ENCODE measurements at places on chromosomes 6 and 20. TPM values are rescaled to one million over a fixed set of nuclear protein-coding genes. Genes with fewer than 3 reads are reported as not detected.

The HLA-DQB2 gene
- not detected for total RNA-seq

DNA sequence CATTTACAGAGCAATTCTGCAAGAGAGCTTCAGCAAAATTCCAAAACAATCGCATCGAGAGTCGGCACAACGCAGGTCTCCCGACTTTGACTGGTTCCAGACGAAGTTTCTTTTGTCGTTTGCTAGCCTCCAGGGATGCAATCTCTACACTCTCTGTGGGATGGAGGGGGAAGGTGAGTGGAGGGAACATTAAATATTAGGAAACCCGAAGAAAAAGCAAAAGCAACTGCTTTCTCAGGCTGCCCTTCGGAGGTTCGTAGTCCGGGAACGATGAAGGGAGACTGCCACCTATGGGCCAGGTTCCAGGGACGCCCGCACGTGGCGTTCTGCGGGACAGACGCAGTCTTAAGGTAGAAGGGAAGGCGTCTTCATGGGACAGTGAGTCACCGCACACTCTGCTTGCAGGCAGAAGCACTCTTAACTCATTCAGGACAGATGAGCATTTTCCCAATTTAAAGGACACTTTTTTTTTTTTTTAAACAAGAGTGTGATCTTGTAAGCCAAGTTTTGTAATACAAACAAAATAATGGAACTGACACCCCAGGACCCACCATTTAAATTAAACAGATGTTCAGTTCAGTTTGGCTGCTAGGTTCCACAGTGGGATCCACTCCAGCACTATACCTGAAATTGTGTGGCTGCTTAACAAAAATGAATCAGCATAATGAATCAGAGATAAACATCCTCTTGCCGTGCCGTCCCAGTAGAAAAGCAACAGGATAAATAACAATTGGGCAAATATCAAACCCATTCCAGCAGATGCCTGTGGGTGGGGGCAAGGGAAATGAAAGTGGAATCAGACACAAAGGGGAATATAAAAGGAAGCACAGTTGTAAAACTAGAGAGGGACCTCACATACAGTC, 65.8 kb upstream of the ARMC2 start:
- ATAC-seq = peak; percentile 95

DNA sequence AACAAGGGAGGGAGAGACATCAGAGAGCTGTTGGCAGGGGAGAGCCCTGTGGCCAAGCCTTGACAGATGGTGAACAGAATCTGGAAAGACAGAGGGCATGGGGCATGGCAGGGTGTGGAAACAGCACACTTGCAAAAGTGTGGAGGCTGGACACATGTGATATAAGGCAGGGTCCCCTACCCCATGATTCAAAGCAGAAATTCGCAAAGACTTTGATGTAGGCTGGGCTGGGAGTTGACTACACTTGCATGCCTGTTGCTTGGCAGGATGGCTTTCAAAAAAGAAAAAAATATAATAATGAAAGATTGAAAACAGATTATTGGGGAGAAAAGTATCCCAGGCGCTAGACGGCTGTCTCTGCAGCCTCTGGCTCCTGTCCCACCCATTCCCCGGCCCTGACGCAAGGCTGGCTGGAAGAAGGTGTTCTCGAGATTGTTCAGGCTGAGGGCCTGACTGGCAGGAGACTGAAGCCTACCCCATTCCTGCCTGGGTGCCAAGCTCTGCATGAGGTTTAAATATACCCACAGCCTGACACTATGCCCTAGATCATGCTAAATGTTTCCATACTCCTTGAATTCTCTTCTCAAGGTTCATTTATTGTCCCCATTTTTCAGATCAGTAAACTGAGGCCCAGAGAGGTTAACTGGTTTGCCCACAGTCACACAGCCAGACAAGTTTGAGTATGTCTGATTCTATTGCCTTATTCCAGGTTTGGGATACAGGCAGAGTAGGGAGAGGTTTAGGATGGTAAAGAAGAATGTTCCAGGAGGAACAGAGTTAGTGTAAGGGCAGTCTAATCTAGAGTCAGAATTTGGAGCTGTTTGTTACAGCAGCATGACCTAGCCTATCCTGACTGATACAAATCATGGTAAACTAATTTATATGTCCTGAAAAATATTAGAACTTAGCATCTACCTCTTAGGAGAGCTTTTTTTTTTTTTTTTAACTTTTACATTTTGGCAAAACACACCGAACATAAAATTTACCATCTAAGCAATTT, 23.4 kb upstream of the CCN5 start:
- ATAC-seq = no peak

The MOCS1 gene
- total RNA-seq = 3.5 TPM

DNA sequence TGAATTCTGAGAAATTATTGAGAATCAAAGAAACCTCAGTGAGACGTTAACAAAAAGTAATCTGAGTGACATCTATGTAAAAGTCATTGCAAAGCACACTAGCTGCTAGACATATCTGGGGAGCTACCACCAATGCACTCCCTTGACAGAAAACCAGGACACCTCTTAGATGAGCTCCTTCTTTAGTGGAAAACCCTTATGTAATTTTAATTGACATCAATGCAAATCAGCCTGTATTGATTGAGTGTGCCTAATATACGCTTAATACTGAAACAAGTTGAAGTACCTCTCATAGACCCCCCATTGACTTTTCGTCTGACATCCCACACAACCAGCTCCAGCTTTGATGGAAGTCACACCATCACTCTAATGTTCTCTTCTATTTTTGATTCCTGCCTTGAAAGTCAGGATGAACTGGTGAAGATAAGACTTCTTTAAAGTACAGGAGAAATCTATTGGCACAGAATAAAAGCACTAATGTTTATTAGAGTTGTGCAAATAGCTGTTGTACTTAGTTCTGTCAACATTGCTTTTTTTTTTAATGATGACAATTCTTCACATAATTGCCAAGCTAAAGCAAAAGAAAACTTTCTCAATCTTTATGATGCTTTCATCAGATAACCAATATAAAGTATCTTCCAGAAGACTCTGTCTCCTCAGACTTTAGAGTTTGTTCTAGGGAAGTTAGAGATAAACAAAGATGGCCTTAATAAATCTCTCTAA, 98.0 kb upstream of the FAM8A1 start:
- ATAC-seq = no peak

The CST4 gene
- not detected for total RNA-seq

All from motor neuron (in vitro differentiated cells).